ENCODE measurements at places on chromosomes 2 and 18. TPM values are rescaled to one million over a fixed set of nuclear protein-coding genes. Genes with fewer than 3 reads are reported as not detected.

Gene GAREM2
- total RNA-seq = 1.9 TPM

Gene FBXO36
- 4.3 TPM for total RNA-seq

Gene RGPD8
- 0.56 TPM for total RNA-seq

Gene SMYD1
- total RNA-seq = not detected

Gene SLC5A7
- total RNA-seq = not detected

Gene SP140
- 0.39 TPM for total RNA-seq

Gene ACTR2
- total RNA-seq = 132 TPM

Gene CFAP221
- not detected for total RNA-seq

Gene NYAP2
- total RNA-seq = under 0.01 TPM

Gene GPR75
- total RNA-seq = 0.52 TPM

Gene MAP2
- 4.6 TPM for total RNA-seq

Gene C2orf80
- not detected for total RNA-seq

Gene SIGLEC15
- 1.0 TPM for total RNA-seq

Gene ABCG5
- not detected for total RNA-seq

Gene CRYGC
- not detected for total RNA-seq

Gene GKN2
- total RNA-seq = not detected

Gene FAM237A
- not detected for total RNA-seq

Gene NT5C1B
- not detected for total RNA-seq

Gene ABCG8
- not detected for total RNA-seq

Gene GALNT13
- 0.78 TPM for total RNA-seq

Gene CPLX4
- total RNA-seq = not detected

Gene MSTN
- not detected for total RNA-seq

Gene CCDC150
- total RNA-seq = 2.3 TPM

Gene LTBP1
- 334 TPM for total RNA-seq

Gene SERPINB4
- 0.64 TPM for total RNA-seq

Gene ASXL3
- 2.2 TPM for total RNA-seq

Gene TIGD1
- total RNA-seq = 5.2 TPM

Gene IKZF2
- 4.7 TPM for total RNA-seq

Gene UGT1A7
- not detected for total RNA-seq

Gene GKN1
- not detected for total RNA-seq

Gene PDCD1
- total RNA-seq = not detected

Gene METTL4
- total RNA-seq = 4.7 TPM

Gene VWC2L
- not detected for total RNA-seq

Gene CDK5R2
- total RNA-seq = not detected

Gene TIA1
- total RNA-seq = 113 TPM

Gene DARS1
- 85.4 TPM for total RNA-seq

Gene LOXHD1
- total RNA-seq = not detected

Gene SPRED2
- 18.4 TPM for total RNA-seq

Gene LRPPRC
- 32.6 TPM for total RNA-seq

Gene TGFA
- total RNA-seq = 2.7 TPM

Gene MRPL30
- 48.2 TPM for total RNA-seq

Gene ACTG2
- 3.5 TPM for total RNA-seq

Gene DCDC2C
- not detected for total RNA-seq
